ENCODE measurements at places on chromosomes 7 and 10. TPM values are rescaled to one million over a fixed set of nuclear protein-coding genes. Genes with fewer than 3 reads are reported as not detected.

HMX2 gene
- not detected for polyA plus RNA-seq

UCMA gene
- not detected for polyA plus RNA-seq

EN2 gene
- polyA plus RNA-seq, result not detected

SPDYE17 gene
- not detected for polyA plus RNA-seq
